ENCODE measurements at places on chromosomes 4 and X.

DNA sequence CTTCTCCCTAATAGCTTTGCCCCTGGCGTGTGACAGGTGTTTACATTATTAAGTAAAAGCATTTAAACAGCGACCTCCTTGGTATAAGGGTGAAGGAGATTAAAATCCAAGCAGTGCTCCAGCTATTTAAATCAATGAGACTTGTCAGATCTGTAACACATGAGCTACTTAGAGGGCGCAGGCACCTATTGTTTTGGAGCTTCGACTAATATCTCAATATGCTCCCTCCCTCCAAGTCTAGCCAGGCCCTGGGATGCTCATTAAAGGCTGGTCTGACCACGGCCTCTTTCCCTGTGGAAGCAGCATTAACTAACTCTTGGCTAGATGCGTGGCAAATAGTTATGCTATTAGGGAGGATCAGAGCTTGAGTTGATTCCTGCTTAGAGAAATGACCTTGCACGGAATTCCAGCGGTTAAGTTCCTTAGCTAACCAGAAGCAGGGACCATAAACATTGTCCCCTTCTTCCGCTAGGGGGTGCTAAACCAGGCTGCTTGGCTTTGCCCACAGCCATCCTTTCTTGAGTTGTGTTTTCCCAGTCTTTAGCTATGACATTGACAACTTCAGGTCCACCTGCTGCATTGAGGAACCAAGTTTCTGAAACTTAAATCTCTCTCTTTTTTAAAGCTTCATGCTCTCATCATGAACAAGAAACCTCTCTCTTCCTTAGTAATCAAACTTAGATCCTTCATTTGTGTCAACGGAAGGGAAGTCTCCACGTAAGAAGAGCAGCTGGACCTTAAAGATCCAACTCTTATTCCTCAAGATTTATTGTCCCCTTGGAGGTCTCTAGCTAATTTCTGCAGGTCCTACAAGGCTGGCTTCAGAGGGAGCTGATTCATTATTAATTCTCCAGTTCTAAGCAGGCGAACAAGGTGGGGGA lies 80.7 kb upstream of the IGFBP7 start:
- no peak for DNase-seq

GRCh38 chr4:8217871-8218270 lies 18.8 kb downstream of the SH3TC1 start:
- no peak for DNase-seq

DNA sequence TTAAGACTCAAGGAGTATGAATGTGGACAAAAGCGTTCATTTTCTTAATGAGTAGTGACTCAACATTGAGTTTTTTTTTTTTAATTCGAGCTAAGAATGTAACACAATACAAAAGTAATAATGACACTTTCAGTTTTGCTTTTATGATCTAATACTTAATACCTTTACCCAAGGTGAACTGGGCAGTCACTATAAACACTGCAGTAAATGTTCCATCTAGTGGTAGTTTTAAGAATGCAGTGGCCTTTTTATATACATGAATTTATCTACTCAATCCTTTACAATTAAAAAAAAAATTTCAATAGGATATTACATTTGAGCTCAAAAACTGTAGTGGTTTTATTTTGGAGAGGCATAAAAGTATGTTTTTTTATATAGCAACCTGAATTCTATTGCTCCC lies 33.9 kb downstream of the PDK3 start:
- DNase-seq, result no peak

- no peak for DNase-seq
These were observed 23.3 kb downstream of the SPARCL1 start for GRCh38 chr4:87505862-87506261.

- no peak for DNase-seq
These were observed 284.4 kb downstream of the ARHGAP24 start for GRCh38 chr4:85759388-85759787.

GRCh38 chr4:48902266-48902665 lies 4.3 kb downstream of the OCIAD2 start:
- DNase-seq, result no peak

DNA sequence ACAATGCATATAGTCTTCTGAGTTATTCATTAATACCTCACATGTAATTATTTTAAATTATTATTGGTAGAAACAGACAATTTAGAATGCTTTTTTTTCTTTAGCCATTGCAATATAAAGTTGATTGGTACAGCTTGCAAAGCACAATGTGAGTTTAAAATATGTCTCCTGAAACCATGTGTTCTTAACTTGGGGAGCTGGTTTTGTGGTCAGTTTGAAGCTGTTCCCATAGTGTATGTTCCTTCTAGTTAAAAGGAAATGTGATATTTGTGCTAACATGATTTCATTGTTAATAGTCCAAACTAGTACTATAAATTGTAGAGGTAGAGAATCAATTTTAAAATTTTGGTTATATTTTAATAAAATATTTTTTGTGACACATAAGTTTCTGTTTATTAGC lies 247.2 kb downstream of the BMPR1B start:
- no peak for DNase-seq

- no peak for DNase-seq
These were observed 41.3 kb upstream of the MTM1 start for GRCh38 chrX:150527108-150527507.

DNA sequence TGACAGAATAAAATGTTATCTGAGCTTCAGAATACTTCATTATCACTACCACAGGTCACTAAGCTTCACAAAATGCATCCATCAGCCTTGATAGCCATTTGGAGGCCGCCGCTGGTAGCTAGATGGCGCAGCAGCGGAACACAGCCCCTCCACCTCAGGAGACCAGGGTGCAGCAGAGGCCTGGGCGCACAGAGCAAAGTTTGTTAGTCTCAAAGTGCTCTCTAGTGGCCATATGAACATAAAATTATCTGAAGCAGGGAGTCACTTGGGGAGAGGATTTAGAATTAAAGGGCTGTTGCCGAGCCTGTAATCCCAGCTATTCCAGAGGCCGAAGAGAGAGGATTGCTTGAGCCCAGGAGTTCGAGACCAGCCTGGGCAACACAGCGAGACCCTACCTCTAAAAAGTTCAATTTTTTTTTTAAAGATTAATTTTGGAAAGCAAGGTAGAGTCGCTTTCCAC lies 8.1 kb upstream of the DCTD start:
- DNase-seq, result peak; percentile 4

DNA sequence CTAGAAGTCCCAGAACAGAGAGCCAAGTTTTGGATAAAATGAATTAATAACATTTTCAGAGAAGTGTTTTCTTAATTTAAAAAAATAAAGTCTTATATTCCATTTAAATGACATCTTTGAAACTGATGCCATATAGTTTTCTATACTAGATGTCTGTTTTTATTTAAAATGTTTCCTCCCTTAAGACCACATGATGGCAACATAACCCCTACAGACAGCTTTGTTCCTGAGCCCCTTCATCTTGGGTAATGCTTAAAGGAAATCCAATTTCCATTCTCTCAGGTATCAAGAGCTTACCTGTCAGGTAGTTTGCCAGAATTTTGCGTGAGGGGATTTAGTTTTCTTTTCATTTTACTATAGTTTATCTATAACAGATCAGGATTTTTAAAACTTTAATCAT lies 181.4 kb upstream of the UGT8 start:
- no peak for DNase-seq

GRCh38 chrX:153766871-153767673 lies 3.0 kb downstream of the PLXNB3 start:
- no peak for DNase-seq

- no peak for DNase-seq
These were observed 624.0 kb downstream of the MID1IP1 start for GRCh38 chrX:39425124-39425806.

DNA sequence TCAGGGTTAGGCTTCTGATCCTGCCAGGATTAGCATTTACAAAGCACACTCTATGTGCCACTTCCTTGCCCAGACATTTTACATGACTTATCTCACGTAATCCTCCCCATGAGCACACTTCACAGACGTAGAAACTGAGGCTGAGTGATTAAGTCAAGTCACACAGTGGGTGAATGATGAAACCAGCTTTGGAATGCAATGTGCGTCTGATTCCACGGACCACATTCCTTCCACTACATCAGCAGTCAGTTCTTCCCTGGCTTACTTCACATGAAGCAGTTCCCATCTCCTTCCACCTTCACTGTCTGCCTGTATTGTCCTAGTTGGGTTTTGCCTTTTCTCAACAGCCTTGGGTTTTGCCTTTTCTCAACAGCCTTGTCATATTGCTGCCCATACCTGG lies 134.3 kb upstream of the PPARGC1A start:
- DNase-seq, result no peak

GRCh38 chrX:78658414-78658813 lies 714 bp downstream of the RTL3 start:
- DNase-seq, result no peak

DNA sequence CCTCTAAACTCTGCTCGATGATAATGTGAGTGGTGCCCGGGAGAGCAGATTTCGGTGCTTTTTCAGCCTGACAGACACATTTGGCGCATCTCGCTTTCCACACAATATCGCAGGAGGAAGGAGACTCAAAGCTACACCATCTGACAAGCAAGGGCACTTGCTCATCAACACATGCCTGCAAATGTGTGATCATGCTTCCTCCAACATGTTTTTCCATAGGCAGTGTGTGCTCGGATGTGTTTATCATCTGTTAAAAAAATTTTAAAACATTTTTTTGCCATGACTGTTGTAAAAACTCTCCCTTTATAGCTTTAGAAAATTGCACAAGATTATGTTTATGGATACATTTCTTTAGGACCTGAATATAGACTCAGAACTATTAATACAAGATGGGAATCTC lies 170.3 kb upstream of the PUDP start:
- DNase-seq, result no peak

- DNase-seq, result no peak
These were observed 341.1 kb downstream of the GBA3 start for GRCh38 chr4:23033796-23034195.

DNA sequence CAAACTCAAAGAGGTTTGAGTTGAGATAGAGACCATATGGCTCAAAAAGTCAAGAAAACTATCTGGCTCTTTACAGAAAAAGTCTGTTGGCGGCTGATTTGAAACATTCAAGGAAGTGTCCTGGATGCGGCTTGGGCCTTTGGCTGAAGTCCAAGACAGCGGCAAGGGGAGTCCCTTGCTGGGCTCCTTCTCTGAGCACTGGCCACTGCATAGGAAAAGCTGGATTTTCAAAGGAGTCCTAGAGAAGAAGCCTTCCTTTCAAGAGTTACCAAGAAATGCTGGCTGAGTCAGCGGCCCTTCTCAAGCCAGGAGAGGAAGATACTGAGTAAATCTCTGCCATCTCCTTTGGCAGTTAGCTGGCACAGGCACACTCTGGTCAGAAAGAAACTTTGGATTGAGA lies 12.1 kb downstream of the APLN start:
- no peak for DNase-seq

GRCh38 chrX:13579661-13580060 lies 10.3 kb downstream of the EGFL6 start:
- DNase-seq, result no peak

DNA sequence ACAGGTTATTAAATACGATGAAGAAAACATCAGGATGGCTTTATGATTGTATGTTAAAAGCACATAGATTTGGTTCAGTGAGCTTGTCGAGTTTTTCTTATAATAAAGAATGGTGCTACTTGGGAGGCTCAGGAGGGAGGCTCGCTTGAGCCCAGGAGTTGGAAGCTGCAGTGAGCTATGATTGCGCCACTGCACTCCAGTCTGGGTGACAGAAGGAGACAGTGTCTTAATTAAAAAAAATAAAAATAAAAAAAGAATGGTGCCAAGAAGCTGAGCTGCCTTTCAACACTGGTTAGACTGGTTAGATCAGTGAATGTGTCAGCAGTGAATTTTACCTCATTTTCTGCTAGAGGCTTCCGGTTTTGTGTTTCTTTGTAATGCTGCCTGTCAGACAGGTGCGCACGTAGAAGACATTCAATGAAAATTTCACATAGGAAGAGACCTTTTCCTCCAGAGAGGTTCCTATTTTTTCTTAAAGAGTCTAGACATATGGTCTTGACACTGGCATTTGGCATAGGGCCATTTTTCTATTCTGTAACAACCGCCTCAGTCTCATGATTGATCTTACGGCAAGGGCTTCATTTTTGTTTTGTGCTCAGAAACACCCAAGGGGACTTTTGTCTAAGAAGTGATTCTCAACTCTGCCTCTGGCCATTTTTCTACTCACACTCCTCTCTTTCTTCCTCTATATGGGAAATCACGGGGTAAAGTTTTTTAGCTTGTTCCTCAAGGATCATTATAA lies 15.0 kb upstream of the ARSF start:
- DNase-seq, result no peak

DNA sequence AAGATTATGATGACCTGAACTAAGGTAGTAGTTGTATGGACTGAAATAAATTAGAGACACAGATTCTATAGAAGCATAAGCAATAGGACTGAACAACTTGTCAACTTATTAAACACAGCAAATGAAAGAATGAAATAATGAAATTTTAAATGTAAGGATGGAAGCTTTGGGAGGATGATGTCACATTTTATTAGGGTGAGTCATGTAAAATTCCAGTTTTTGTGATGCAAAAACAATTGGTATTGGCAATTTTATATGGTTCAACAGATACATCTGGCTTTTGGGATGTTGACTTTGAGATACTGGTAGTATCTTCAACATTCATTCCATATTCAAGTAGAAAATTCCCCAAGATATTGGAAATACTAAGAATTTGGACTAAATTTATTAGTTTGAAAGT lies 72.7 kb upstream of the IL15 start:
- DNase-seq, result no peak

DNA sequence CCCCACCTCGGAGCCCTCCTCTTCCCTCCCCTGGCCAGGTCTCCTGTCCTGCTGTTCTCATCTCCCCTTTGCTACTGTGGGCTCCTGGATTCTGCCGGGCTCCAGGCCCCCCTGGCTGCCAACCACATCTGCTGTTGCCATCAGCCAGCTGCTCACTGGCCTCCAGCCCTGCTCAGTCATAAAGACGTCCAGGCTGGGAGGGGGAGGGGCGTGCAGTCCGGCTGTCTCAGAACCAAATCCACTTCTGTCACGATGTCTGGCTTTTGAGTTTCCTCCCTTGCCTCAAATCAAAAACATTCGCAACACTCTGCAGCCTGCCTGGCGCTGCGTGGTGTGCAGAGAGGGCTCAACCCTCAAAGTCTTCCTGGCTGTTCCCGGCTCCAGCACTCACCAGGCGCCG lies 7.1 kb downstream of the RASL11B start:
- no peak for DNase-seq

- DNase-seq, result no peak
These were observed 68.9 kb upstream of the BMP2K start for GRCh38 chr4:78707268-78707667.

Measured in esophagus squamous epithelium (tissue), 5 donors.